Skin of body (tissue), 3 donors: ENCODE measurements at places on chromosomes 5 and 9. TPM values are rescaled to one million over a fixed set of nuclear protein-coding genes. Genes with fewer than 3 reads are reported as not detected.

Gene CEL
- 0.79 TPM for total RNA-seq

Gene OGN
- total RNA-seq: 281 TPM

Gene GABBR2
- total RNA-seq: 0.39 TPM

Gene TMEM252
- not detected for total RNA-seq

Gene DNM1
- 58.4 TPM for total RNA-seq

Gene CEP78
- total RNA-seq: 22.7 TPM

Gene PCDHAC1
- 0.69 TPM for total RNA-seq

Gene MELK
- 12.0 TPM for total RNA-seq

Gene PARP8
- total RNA-seq: 14.5 TPM

Gene SPINK4
- not detected for total RNA-seq

Gene SEMA5A
- 31.5 TPM for total RNA-seq

Gene QRFP
- total RNA-seq: not detected

Gene FBP1
- 5.1 TPM for total RNA-seq

Gene ASS1
- 126 TPM for total RNA-seq

Gene RELL2
- 1.1 TPM for total RNA-seq

Gene PCDHA13
- total RNA-seq: 0.79 TPM

Gene AK8
- 1.1 TPM for total RNA-seq

Gene ADGRD2
- total RNA-seq: not detected
